Cardiac muscle cell (in vitro differentiated cells and primary cell): ENCODE measurements at places on chromosomes 2 and 18.

DNA sequence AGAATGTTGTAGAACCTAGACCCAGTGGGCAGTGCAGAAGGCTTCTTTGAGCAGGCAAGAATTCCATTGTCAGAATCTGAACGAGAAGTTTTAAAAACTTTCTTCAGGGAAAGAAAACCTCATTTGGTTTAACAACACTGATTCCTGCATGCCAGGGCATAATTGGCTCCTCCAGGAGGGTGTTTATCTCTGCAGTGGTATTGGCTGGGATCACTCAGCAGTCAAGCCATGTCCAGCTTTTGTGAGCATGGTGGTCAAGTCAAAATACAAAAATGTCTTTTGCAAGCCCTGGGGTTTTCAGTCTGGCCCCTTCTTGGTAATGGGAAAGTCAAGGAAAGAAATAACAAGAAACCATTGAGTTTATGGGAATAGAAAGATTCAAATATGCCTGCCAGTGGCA, 28.3 kb downstream of the FHOD3 start:
- no peak for DNase-seq

- DNase-seq, result no peak
Observed at GRCh38 chr2:234792621-234793022, 159.2 kb upstream of the SH3BP4 start.

GRCh38 chr2:234003972-234004617, 46.4 kb upstream of the SPP2 start:
- peak; percentile 89 for DNase-seq

- DNase-seq, result no peak
Observed at GRCh38 chr2:235191978-235192377, 240.2 kb downstream of the SH3BP4 start.

DNA sequence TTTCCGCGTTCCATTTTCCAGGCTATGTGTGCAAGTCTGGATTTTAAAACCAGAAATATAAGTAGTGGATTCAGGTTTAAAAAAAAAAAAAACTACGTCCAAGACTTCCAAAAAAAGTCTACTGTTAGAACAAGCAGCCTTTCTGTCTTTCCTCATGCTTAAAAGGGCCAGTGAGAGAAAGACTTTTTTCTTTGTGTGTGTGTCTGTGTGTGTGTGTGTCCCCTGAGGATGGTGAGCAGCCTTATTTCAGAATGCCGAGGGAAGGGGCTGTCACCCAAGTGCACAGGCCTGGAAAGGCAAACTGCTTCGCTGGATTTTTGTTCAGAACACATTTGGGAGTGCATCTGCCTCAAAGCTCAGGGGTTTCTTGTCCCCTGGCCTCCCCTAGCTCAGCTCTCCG, 98.8 kb downstream of the ZBTB7C start:
- no peak for DNase-seq

- peak; percentile 58 for DNase-seq
Observed at GRCh38 chr2:123128951-123129350, 896.1 kb upstream of the CNTNAP5 start.

GRCh38 chr18:23373570-23373969, 79.5 kb upstream of the RIOK3 start:
- DNase-seq, result no peak

- no peak for DNase-seq
Observed at GRCh38 chr2:117717072-117717471, 97.4 kb upstream of the DDX18 start.

DNA sequence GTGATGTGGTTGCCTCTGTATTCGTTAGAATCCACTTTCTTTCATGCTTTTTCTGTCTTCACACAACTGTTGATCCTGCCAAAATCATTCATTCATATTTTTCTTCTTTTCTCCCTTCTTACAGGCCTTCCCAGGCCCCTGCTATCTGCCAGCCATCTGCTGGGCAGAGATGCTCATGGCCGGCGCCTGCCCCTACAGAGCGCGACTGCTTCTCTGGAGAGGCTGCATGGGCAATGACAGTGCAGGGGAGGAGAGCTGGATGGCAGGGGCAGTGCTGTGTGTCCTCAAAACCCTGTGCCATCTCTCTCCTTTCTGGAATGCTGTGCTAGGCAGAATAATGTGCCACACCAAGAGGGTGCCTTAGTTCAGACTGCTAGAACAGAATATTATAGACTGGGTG, 125.2 kb downstream of the INHBB start:
- no peak for DNase-seq

DNA sequence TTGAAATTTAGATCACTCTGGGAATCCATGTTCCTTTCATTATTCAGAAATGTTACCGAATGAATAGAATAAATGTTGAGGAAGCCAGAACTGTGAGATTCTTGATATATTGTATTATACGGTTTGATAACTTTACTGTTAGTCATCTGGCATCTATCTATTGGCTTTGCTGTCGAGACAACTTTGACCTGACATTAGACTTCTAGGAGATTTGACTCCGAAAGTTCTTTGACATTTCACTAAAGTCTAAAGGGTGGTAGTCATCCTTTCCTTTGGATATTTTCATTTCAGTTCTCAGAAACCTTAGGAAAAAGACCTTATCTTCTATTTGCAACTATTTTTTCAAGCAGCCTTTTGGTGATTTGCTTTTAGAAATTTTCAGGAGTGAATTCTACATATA, 1.9 kb downstream of the BMPR2 start:
- no peak for DNase-seq

DNA sequence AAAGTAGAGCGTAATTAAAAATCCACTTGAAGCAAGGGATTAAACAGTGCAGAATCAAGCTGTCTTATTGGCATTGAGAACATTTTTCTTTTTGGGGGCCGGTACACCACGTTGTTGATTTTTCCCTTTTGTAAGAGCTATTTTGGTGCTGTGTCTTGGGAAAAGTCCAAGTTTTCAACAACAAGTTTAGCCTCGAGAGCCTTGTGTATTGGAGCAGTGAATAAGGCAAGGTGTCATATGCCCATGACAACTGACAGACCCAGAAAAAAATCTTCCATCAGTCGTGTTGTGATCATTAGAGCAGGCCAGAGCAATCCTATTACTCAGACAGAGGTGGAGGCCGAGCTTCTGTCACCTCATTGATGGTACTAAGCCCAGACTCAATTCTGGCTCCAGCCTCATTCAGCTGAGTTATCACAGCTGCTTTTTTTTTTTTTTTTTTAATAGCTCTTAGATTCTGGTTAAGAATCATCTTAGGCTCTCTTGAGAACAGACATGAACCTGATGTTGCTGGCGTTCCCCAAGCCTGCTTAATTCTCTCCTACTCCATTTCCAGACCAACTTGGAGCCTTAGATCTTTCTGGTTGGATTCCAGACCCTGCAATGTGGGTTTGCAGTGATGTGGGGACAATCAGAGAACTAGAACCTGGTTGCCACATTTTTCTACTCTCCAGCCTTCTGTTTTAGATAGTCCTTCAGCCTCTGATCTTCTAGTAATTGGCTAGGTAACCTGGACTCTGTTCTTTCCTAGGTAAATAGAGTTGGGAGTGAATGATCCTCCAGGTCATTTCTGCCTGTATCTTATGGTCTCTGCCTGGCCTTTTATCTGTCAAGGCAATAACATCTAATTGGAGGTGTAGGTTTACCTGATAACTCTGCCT, 43.1 kb downstream of the MOGAT1 start:
- peak; percentile 59 for DNase-seq

GRCh38 chr2:72062336-72062735, 85.3 kb downstream of the CYP26B1 start:
- DNase-seq, result no peak

GRCh38 chr2:56801214-56801613, 617.4 kb downstream of the CCDC85A start:
- no peak for DNase-seq

GRCh38 chr18:7754258-7754657, 187.1 kb downstream of the PTPRM start:
- no peak for DNase-seq

DNA sequence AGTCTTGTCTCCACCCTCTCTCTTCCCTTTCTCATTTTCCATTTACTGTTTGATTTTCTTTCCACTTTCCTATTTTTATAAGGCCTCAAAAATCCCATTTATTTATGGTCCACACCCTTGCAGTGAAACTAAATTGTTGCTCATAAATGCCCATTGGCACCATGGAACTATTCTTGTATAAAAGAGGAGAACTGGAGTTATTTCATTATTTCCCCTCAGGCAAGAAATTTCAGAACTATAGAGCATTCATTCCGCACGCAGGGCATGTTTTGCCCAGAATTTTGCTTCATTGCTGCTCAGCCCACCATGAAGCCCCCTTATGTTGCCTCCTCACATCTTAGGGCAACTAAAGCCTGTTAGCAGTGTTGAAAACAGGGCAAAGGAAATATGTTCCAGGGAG, 113.7 kb upstream of the MMADHC start:
- DNase-seq, result no peak

DNA sequence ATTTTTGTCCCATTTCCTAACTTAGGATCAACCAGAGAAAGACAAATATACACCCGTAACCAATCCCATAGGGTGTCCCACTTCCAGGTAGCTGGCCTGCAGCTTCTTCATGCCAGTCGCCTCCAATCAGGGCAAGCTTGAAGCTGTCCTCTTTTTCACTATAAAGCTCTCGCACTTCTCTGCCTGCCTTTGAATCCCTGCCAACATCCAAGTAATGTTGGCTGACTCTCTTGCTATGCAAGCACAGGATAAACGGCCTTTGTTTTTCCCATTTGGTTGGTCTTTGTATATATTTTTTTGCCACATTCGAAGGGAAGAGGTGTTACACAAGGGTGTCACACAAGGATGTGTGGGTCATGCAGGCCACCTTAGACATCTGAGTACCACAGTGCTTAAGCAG, 388.8 kb downstream of the CBLN2 start:
- DNase-seq, result no peak

GRCh38 chr18:39994498-39994897, 1960.5 kb upstream of the PIK3C3 start:
- no peak for DNase-seq

- DNase-seq, result no peak
Observed at GRCh38 chr2:160737247-160737646, 243.6 kb upstream of the RBMS1 start.

DNA sequence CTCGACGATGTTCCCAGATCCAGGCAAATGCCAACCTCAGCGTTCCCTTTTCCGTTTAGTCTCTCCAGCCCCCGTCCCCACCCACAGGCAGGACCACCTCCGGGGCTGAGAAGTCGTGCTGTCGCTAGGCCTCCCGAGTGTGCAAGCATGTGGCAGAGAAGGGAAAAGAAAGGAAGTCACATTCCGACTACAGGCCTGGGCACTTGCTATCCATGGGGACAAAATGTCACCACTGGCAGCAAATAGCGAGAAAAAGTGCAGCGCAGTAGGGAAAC, 420 bp downstream of the PIGN start:
- DNase-seq, result peak; percentile 78

- DNase-seq, result no peak
Observed at GRCh38 chr2:180583441-180584140, 396.8 kb upstream of the UBE2E3 start.

DNA sequence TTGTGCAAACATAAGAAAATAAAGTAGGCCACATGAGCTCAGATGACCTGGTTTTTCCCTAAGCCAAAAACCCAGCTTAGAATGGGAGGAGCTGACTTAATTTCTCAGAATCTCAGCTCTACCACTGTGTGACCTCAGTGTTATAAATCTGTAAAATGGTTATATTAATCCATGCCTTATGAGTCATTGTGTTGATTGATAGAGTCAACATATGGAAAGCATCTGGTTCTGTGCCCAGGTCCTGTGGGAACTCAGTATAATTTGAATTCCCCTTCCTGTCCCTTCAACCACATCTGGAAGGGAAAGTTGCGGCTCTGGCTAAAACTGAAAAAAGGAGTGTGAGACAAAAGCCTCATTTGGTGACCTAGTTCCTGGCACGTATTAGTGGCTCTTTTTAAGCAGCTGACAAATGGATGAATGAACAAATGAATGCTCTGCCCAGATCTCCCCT, 25.7 kb downstream of the TMEM177 start:
- DNase-seq, result peak; percentile 44

- no peak for DNase-seq
Observed at GRCh38 chr2:167451496-167452289, 563.4 kb downstream of the XIRP2 start.

GRCh38 chr2:146853741-146854444, 990.9 kb upstream of the ACVR2A start:
- DNase-seq, result no peak

GRCh38 chr2:96408616-96409015, 73.0 kb downstream of the NCAPH start:
- DNase-seq, result peak; percentile 91

DNA sequence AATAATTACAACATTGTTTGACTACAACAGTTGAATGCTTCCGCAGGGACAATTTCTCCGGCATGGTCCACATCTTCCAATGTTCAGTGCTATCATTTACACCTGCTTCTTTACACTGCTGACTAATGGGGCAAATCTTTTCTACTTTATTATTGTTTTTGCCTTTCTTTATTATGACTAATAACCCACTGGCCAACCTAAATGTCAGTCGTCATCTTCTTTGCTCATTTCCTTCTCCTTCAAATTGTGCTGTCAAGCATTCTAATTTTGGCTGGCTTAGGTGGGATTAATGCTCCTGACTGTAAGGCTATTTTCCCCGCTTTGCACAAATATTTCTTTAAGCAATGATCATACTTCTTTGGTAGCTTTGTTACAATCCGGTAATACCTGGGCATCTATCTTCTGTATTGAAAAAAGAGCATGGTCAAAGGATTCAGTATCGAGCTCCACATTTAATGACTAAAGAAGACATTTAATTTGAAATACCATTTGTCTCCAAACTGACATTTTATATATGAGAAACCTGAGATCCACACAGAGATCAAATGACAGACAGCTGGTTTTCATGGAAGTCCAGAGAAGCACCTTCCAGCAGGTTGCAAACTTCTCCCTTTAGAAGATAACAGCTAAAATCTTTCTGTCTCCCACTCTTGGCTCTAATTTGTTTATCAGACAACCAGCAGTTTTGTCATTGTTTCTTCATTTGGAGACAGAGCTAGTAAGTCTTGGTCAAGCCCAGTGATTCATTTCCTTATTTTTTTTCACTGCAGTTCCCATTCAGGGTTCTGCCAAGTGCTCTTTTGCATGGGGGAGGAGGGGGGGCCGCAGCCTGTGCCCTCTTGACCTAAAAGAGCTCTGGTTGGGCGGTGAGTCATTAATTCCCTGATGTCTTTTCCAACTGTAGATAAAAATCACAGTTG, 132.9 kb downstream of the SOCS6 start:
- DNase-seq, result no peak

DNA sequence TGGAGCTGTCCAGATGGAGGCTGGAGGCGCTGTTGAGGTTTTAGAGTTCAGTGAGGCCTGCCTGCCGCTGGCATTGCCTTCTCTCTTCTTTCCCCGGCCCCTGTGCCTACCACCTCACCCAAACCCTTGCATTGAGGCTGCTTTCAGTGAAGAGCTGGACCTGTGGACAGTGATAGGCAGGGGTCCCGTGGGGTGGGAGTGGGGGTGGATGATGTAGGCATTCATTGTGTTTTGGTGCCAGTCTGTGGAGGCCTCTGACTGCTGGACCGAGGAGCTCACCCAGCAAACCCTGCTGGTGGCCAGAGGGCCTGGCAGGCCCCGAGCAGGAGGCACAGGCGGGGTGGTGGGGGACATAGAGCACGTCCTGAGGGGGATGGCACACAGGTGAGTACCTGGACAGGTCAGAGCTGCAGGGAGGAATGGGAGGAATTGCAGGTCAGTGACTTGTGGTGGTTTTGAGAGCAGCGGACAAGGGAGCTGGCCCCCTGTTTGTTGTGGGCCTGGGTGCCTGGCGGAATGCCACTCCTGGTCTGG, 35.6 kb downstream of the NGEF start:
- DNase-seq, result no peak

- no peak for DNase-seq
Observed at GRCh38 chr18:78165525-78165924, 814.1 kb upstream of the SALL3 start.
